8988T (cell line): ENCODE measurements at places on chromosomes 7 and 10.

DNA sequence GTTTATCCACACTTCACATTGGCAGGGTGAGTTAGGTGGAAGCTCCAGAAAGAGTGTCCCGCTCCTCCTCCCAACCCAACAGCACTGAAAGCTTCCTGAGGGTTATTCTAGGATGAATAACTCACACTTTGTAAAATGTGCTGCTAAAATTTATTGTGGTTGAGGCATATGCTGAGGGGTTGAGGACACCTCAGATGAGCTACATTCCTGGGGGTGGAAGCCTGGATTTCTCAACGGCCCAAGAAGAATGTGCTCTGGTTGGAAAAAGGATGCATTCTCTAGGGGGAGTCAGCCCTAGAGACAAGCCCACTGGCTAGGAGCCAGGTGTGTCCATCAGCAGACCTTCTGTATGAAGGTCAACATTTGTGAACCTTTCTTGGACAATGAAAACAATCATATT, 91.5 kb upstream of the PDE1C start:
- DNase-seq = no peak

DNA sequence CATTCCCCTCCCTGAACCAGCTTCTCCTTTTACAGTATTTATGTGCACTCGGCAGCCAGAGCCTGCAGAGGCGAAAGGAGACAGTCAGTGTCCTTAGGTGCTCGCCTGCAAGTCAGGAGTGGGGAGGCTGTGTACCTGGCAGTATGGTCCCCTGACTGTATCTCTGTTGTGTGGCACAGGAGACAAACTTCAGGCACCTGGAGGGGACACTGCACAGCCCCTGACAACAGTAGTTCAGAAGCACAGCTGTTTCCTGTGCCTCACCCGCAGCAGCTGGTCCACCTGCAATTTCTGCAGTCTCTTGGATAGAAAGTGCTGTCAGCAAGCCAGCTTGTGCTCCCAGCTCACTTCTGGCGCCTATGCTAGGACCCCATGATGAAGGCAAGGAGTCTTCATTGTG, 73.4 kb upstream of the LAMB4 start:
- no peak for DNase-seq

- DNase-seq = no peak
Measured at GRCh38 chr7:134695321-134695860, 48.7 kb downstream of the BPGM start.

DNA sequence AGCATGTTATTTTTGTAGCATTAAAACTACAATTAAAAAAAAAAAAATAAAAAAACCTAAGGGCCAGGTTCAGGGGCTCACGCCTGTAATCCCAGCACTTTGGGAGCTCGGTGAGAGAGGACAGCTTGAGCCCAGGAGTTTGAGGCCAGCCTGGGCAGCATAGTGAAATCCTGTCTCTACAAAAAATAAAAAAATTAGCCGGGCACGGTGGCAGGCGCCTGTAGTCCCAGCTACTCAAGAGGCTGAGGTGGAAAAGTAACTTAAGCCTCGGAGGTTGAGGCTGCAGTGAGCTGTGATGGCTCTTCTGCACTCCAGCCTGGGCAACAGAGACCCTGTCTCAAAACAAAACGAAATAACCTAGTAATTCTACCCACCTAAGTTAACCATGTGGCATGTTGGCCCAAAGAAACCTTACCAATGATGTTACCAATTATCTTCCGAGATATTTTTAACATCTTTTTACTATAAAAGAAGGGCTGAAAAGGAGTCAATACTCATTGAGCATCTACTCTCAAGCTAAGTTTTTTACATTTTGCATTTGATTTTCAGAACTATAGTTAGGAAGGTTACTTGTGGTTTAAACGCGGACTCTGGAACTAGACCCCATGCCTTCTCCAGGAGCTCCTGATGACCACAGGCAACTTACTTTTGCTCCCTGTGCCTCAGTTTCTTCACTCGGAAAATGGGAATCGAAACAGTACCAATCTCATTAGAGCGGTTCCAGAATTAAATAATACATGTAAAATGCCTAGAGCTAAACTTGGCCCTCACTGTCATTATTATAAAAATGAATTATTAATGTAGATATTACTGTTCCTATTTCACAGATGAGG, 1.4 kb downstream of the ITGB1 start:
- DNase-seq = no peak

- no peak for DNase-seq
Measured at GRCh38 chr10:8998751-8999150, 944.3 kb downstream of the GATA3 start.

DNA sequence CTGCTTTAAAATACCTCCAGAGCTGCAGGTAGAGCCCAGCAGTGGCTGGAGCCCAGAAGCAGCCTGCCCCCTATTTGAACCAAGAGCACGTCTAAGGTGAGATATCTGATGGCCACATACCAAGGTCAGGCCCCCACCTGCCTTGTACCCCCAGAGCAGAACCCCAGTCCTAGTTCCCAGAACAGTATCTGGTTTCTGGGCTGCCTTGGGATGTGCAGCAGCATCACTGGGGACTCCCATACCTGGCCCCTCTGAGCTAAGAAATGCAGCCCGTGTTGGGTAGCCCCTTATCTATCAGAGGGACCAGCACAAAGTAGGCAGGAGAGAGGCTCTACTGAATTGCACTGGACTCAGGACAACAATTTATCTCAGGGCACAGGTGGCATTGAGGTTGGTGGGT, 8.9 kb downstream of the SFTPD start:
- DNase-seq = no peak

DNA sequence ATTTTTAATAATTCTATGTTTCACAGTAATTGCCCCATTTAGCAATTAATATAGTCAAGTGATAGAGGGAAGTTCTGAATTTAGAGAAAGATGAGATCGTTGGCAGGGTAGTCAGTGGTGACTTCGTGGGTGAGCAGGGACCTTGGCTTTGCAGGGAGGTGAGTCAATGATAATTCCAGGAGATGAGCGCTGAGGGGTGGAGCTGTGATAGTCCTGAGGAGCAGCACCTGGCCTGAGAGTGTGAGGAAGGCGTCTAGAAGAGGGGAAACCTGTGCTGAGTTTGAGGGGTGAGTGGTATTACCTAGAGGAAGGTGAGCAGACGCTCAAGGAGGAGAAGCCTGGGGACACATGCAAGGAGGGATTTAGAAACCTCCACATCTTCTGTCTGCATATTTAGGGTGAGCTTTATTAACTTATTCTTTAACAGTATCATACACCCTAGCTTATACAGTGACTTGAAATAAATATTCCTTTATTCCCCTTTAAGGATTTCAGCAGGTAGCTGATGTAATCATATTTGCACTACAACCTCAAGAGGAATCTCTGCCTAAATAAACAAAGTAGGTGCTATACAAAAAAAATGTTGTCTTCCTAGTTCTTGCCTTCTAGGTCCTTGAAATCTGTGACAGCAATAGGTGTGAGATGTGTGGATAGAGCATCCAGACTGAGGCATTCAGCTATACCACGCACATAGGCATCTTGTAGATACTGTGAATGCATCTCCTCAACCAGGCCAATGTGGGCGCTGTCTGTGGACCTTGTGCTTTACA, 2.1 kb upstream of the TRIL start:
- DNase-seq = no peak

DNA sequence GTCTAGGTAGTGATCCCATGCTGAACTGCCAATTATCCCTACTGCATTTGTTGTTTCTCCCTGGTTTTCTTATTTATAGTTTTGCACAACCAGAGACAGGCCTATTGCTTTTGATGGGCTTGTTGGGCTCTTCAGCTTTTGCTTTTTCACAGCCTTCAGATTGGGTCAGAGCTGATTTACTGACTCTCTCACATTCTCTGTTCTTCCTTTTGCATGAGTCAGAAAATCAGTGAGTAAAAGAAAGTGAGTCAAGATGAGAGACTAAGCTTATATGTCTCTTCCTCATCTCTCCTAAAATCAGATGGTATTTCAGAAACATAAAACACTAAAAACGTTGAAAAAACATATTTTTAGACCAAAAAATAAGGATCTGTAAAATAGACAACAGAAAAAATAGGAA, 1135.4 kb downstream of the XPNPEP1 start:
- no peak for DNase-seq

GRCh38 chr7:20394284-20394683, 63.6 kb downstream of the ITGB8 start:
- no peak for DNase-seq

DNA sequence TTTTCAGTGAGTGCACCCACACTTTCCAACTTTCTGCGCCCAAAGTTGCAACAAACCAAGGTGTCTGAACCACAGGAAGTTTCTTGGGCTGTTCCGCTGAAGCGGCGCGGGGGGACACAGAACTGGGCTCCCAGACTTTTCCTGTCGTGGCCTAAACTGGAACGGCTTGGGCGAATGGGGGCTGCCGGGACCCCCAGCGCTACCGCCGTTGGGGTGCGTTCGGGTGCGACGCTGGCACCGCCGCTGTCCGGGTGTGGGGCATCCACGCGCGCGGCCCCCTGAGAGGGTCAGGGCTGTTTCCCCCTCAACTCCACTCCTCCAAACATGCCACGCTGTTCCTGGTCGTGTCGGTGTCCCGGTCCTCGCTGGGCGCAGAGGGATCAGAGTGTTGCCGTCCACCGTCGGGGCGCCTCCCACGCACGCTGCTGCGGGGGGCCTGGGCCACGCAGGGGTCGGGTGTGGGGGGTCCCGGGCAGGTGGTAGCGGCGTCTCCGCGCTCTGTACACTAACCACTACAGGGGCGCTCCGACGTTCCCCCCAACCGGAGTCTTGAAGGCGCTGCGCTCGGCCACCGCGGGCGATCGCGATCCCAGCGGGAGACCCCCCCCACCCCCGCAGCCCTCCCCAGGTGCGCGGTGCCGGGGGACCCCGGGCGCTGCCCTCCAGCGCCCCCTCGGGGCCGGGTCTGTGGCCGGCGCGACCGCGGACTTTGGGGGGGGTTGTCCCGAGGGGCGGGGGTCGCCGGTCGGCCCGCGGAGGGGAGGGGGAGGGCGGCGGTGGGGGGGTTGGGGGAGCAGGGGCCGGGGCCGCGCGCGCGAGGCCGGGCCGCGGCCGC, 2.2 kb upstream of the CUX1 start:
- peak; percentile 66 for DNase-seq

- no peak for DNase-seq
Measured at GRCh38 chr7:117269417-117269816, 53.4 kb downstream of the WNT2 start.

DNA sequence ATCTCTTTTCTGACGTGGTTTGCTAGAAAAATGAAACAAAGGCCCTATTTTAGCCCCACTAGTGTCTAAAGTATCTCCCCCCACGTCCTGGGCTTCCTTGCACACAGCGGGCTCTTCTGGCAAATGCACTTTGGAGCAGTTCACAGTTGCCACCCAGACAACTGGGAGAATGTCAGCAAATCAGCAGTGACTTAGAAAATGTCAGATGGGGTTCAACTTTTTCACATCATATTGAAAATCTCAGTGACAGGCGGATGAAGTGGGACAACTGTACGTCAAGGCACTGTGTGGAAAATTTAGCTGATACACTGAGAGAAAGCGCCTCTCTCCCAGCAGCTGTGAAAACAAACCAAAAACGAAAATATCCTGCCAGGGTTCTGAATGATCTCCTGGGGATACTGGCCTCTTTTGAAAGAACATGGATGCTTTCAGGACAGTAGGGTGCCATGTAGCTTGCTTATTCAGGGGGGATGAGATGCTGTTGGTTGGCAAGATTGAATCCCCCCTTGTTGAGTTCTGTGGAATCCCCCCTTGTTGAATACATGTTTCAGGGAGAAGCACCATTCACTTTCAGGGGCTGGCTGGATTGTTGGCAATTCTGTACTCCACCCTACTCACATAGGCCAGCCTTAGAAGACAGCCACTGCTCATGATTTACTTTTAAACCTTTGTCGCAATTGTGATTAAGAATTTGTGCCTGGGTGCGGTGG, 372.8 kb upstream of the CELF2 start:
- DNase-seq = no peak

DNA sequence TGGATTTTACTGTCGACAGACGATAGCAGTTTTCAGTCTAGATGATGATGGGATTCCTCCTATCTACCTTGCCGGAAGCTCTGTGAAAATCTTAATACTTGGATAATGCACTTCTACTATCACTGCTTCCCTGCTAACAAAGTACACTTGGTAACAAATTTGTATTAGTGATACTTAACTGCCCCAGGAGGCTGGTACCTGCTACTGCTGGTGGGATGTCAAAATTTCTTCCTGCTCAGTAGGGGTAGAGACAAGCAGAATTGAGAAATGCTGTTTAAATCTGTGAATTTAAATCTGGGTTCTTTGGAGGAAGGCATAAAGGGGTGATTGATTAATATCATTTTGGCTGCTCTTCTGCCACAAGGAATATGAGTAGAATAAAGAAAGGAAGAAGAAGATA, 99.8 kb upstream of the STRIP2 start:
- DNase-seq = no peak

- no peak for DNase-seq
Measured at GRCh38 chr10:122861711-122862161, 16.1 kb upstream of the CUZD1 start.

- DNase-seq = no peak
Measured at GRCh38 chr7:119571666-119572065, 701.3 kb upstream of the KCND2 start.

GRCh38 chr10:132550366-132551092, 12.9 kb downstream of the INPP5A start:
- no peak for DNase-seq

- DNase-seq = no peak
Measured at GRCh38 chr7:2956526-2957368, 86.9 kb downstream of the CARD11 start.

- DNase-seq = no peak
Measured at GRCh38 chr7:135980012-135980551, 2.9 kb upstream of the MTPN start.

DNA sequence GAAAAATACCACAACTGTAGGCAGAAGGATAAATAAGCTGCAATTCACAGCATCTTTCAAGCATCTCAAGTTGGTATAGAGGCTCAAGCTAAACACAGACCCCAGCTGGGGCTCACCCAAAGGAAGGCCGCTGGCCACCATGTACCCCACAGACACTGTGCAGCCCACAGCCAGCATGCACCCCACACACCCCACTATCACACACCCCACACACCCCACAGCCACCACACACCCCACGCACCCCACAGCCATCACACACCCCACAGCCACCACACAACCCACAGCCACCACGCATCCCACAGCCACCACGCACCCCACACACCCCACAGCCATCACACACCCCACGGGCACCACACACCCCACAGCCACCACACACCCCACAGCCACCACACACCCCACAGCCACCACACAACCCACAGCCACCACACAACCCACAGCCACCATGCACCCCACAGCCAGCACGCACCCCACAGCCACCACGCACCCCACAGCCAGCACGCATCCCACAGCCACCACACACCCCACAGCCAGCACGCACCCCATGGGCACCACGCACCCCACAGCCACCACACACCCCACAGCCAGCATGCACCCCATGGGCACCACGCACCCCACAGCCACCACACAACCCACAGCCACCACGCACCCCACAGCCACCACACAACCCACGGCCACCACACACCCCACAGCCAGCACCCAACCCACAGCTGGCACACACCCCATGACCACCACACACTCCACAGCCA, 214.7 kb downstream of the DNAJB6 start:
- DNase-seq = no peak

DNA sequence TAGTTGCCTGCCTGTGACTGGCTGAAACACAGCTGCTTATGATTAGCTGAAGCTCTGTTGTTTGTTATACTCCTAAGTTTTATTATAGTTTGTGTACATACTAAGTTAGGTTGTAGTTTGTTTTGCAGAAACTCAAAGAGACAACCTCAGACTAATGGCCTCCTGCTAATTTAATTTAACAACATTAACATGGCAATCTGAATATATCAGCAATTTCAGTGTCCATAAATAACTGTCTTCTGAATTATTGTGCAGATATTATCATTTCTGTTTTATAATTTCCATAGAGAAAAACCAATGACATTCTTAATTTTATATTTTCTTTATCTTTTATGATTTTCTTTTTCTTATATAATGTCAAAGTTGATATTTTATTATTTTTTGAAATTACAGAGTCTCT, 298.1 kb upstream of the PLXDC2 start:
- no peak for DNase-seq
